ENCODE measurements at places on chromosomes 2 and 18. TPM values are rescaled to one million over a fixed set of nuclear protein-coding genes. Genes with fewer than 3 reads are reported as not detected.
A peak's percentile ranks its signal among the peaks of the same experiment; 100 is the strongest.

DNA sequence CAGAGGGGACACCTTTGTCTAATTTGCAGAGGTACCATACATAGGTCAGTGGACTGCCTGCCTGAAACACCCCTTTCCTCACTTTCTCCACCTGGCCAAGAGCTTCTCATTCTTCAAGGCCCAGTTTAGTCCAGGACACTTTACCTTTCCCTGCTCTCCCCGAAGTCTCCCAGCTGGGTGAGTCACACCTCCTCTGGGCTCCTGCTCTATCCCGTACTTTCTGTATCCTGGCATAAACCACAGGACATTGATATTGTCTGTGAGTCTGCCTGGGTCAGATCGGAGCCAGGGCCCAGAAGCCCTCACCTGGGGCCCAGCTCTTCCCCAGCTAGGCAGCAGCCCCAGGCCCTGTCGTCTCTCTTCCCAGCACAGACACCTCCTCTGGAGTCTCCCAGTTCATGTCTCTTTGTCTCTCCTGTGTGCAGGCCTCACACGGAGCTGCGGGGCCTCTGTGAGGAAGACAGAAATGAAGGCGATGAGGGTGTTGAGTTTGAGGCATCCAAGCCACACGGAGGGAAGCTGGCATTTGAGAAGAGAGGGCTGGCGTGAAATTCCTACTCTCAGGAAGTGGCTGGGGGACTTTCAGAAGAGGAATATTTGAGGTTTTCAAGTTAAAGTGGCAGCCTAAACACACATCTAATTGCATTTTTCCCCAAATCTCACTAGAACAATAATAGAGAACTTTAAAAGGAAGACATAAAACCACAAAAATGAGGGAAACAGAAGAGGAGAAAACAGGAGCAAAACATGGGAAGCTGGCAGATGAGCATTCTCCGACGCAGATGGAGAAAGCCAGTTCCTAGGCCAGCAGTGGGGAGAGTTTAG lies 79.6 kb upstream of the LAPTM4A start:
- no peak overlapping the region for H3K27ac ChIP-seq
- no peaks in the 10 kb centered on the region for H3K27me3 ChIP-seq
- H3K4me1 ChIP-seq, result no peaks in the 10 kb centered on the region
- no peak for DNase-seq
- no peaks in the 10 kb centered on the region for H3K36me3 ChIP-seq

- DNase-seq, result no peak
- H3K27ac ChIP-seq, result no peak overlapping the region
- H3K36me3 ChIP-seq, result no peaks in the 10 kb centered on the region
- no peak overlapping the region for H3K4me3 ChIP-seq
- no peaks in the 10 kb centered on the region for H3K4me1 ChIP-seq
Observed at GRCh38 chr18:7877609-7878008, 310.5 kb downstream of the PTPRM start.

DNA sequence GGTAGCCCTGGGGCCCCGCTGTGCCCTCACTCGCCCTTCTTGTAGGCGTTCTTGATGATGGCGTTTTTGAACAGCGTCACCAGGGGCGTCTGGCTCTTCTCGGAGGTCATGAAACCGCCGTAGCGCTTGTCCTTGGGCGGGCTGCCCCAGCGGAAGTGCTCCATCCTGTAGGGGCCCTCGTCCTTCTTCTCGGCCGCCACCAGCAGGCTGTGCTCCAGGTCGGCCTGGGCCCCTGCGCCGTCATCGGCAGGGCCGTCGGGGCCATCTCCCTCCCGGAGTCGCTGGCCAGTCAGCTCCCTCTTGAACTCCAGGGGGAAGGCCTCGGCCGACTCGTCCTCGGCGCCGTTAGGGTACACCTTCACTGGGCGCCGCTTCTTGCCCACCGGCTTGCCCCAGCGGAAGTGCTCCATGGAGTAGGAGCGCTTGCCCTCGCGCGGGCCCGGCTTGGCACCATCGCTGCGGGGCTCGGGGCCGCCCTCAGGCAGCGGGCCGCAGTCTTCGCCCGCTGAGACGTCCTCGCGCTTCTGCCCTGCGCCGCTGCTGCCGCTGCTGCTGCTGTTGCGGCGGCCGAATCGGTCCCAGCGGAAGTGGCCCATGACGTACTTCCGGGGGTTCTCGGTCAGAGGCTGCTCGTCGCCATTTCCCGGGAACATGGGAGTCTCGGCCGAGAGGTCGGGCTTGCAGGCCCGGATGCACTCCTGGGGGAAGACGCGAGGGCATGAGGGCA lies 7.2 kb downstream of the POMC start:
- no peak overlapping the region for H3K27ac ChIP-seq
- H3K36me3 ChIP-seq, result no peaks in the 10 kb centered on the region
- DNase-seq, result peak; percentile 68
- H3K4me1 ChIP-seq, result no peaks in the 10 kb centered on the region

- no peaks in the 10 kb centered on the region for H3K27me3 ChIP-seq
- H3K4me1 ChIP-seq, result no peaks in the 10 kb centered on the region
- no peaks in the 10 kb centered on the region for H3K36me3 ChIP-seq
- no peak overlapping the region for H3K27ac ChIP-seq
- H3K4me3 ChIP-seq, result no peak overlapping the region
Observed at GRCh38 chr18:13371689-13372418, 153.3 kb downstream of the LDLRAD4 start.

- H3K4me1 ChIP-seq, result no peaks in the 10 kb centered on the region
- H3K27me3 ChIP-seq, result no peaks in the 10 kb centered on the region
- no peak for DNase-seq
- H3K27ac ChIP-seq, result peak overlapping the region; percentile 40
- H3K4me3 ChIP-seq, result no peak overlapping the region
Observed at GRCh38 chr18:55988537-55988936, 400.5 kb upstream of the TCF4 start.

The GCG gene
- total RNA-seq, result 0.22 TPM

DNA sequence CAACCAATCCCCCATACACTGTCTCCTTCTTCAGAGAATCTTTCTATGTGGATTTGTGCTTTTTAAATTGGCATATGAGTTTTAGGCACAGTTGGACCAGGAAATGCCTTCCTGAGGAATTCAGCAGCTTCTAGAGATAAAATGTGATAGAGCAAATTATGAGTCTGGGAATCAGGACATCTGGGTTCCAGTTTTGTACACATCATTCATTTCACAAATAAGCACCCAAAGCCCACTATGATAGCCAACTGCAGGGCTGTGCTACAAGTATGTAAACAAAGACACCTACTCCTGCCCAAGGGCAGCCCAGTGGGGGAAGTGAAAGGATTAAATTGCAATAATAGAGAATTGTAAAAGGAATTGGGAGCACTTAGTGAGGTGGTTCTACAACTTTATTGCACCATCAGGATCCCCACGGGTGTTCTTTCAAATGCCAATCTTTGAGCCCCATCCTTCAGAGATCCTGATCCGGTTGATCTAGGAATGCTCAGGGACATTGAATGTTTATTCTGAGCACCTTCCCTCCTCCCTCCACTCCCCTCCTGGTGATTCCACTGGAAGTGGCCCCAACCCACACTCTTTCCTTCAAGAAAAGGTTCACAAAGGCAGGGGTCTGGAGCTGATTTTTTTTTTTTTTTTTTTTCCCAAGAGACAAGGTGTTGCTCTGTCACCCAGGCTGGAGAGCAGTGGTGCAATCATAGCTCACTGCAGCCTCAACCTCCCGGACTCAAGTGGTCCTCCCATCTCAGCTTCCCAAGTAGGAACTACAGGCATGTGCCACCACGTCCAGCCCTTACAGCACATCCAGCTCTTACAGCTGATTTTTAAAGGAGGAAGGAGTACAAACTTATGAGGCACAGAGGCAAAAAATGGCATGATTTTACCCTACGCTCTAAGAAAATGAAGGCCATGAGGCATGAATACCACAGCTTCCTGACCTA lies 11.1 kb upstream of the KCMF1 start:
- no peaks in the 10 kb centered on the region for H3K27me3 ChIP-seq
- no peak overlapping the region for H3K27ac ChIP-seq
- DNase-seq, result no peak
- no peaks in the 10 kb centered on the region for H3K4me1 ChIP-seq

- peaks cover 5% of the 10 kb centered on the region for H3K4me1 ChIP-seq
- no peak overlapping the region for H3K4me3 ChIP-seq
- H3K27ac ChIP-seq, result no peak overlapping the region
Observed at GRCh38 chr2:236969767-236970655, 115.7 kb upstream of the COPS8 start.

GRCh38 chr2:28824870-28825269 lies 14.2 kb downstream of the SPDYA start:
- no peaks in the 10 kb centered on the region for H3K4me1 ChIP-seq
- no peaks in the 10 kb centered on the region for H3K27me3 ChIP-seq
- no peaks in the 10 kb centered on the region for H3K36me3 ChIP-seq
- DNase-seq, result no peak

The CCBE1 gene
- 4.8 TPM for total RNA-seq

- H3K4me3 ChIP-seq, result peak within 1 kb of the TSS; percentile 83
- H3K27me3 ChIP-seq, result no peaks in the 10 kb centered on the region
- no peaks in the 10 kb centered on the region for H3K36me3 ChIP-seq
- DNase-seq, result peak; percentile 96
- peaks cover 24% of the 10 kb centered on the region for H3K4me1 ChIP-seq
Observed at GRCh38 chr18:63969942-63970808, at the start of gene SERPINB8. SERPINB8 (plus strand) TSS chr18:63970081; CDS start chr18:63978309, 8,228 bp downstream.

- no peak overlapping the region for H3K27ac ChIP-seq
- DNase-seq, result no peak
- H3K36me3 ChIP-seq, result no peaks in the 10 kb centered on the region
- no peaks in the 10 kb centered on the region for H3K27me3 ChIP-seq
- H3K4me1 ChIP-seq, result no peaks in the 10 kb centered on the region
Observed at GRCh38 chr2:9153643-9153980, 53.0 kb upstream of the ASAP2 start.

The CROCC2 gene
- total RNA-seq, result not detected

DNA sequence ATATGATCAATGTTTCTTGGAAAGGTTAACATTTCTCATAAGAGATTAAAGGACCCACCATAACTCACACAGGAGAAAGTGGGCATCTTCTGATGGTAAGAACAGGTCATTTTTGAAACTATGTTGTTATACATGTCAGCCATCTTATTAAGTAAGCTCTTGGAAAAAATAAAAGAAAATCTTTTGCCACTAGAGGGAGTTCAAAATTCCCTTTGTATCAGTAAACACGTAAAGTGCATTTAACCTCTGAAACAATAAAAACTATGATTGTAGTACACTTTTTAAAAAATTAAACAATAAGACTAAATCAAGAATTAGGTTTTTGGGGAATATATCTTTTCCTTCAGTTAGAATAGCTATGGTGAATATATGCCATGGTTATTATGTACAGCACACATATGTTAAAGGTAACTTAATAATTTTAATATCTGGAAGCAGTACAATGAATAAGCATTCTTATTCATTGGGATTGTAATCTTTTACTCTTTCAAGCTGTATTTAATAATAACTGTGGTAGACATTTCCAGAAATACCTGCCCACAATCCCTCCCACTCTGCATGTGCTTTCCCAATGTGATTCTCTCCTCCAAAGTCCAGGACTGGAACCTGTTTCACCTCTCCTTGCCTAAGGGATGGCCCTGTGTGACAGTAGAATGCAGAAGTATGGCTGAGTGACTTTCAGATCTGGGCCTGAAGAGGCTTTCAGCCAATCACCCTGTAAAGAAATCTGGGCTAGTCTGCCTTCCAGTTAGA lies 64.2 kb downstream of the RBMS1 start:
- DNase-seq, result no peak
- H3K4me1 ChIP-seq, result peaks cover 44% of the 10 kb centered on the region
- no peak overlapping the region for H3K4me3 ChIP-seq
- H3K27me3 ChIP-seq, result no peaks in the 10 kb centered on the region

- H3K27me3 ChIP-seq, result no peaks in the 10 kb centered on the region
- no peak for DNase-seq
- no peaks in the 10 kb centered on the region for H3K4me1 ChIP-seq
- H3K4me3 ChIP-seq, result no peak overlapping the region
- no peaks in the 10 kb centered on the region for H3K36me3 ChIP-seq
Observed at GRCh38 chr2:145029873-145030272, 510.0 kb upstream of the ZEB2 start.

The NPAS2 gene
- 17.9 TPM for total RNA-seq

GRCh38 chr2:24380820-24381219 lies 20.5 kb upstream of the ITSN2 start:
- H3K4me3 ChIP-seq, result no peak overlapping the region
- H3K27ac ChIP-seq, result peak overlapping the region; percentile 55
- no peaks in the 10 kb centered on the region for H3K27me3 ChIP-seq
- no peaks in the 10 kb centered on the region for H3K36me3 ChIP-seq
- H3K4me1 ChIP-seq, result peaks cover 7% of the 10 kb centered on the region

The NDUFV2 gene
- 130 TPM for total RNA-seq

The OSR1 gene
- 2.3 TPM for total RNA-seq

The KCNIP3 gene
- total RNA-seq, result 4.4 TPM

GRCh38 chr2:129689653-129690448 lies 289.6 kb upstream of the RAB6C start:
- H3K36me3 ChIP-seq, result no peaks in the 10 kb centered on the region
- H3K4me1 ChIP-seq, result no peaks in the 10 kb centered on the region
- H3K27me3 ChIP-seq, result no peaks in the 10 kb centered on the region
- no peak for DNase-seq

GRCh38 chr2:43135583-43135982 lies 90.8 kb downstream of the ZFP36L2 start:
- H3K4me1 ChIP-seq, result peaks cover 37% of the 10 kb centered on the region
- H3K36me3 ChIP-seq, result no peaks in the 10 kb centered on the region
- H3K4me3 ChIP-seq, result no peak overlapping the region
- no peaks in the 10 kb centered on the region for H3K27me3 ChIP-seq

DNA sequence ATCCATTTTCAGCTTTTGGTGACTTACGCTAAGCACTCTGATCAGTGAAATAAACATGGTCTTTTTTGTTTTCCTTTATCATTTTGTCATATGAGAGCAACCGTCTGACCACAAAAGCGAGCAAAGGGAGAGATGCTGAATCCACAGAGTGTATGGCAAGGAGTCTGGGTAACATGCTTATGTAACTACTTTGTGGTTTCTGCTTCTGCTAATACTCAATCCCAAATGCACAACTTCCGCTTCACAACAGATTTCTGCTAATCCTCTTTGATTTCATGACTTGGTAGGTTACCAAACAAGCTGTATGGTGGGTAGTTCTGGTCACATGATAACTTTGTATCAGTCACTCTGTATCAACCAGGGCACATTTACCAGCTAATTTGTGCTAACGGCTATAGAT lies 908.4 kb upstream of the CRIM1 start:
- no peaks in the 10 kb centered on the region for H3K4me1 ChIP-seq
- no peaks in the 10 kb centered on the region for H3K36me3 ChIP-seq
- no peak overlapping the region for H3K27ac ChIP-seq

The SNED1 gene
- total RNA-seq, result 23.8 TPM

GRCh38 chr2:3434654-3435053 lies 55.2 kb downstream of the TRAPPC12 start:
- no peak for DNase-seq
- H3K4me3 ChIP-seq, result no peak overlapping the region
- H3K27me3 ChIP-seq, result no peaks in the 10 kb centered on the region
- no peak overlapping the region for H3K27ac ChIP-seq
- peaks cover 19% of the 10 kb centered on the region for H3K36me3 ChIP-seq

The POTEI gene
- total RNA-seq, result not detected

GRCh38 chr2:179802051-179802882 lies 59.1 kb downstream of the ZNF385B start:
- no peak overlapping the region for H3K4me3 ChIP-seq
- H3K27me3 ChIP-seq, result no peaks in the 10 kb centered on the region
- H3K4me1 ChIP-seq, result no peaks in the 10 kb centered on the region
- H3K36me3 ChIP-seq, result no peaks in the 10 kb centered on the region
- no peak overlapping the region for H3K27ac ChIP-seq
- no peak for DNase-seq

The ESPNL gene
- total RNA-seq, result 5.9 TPM

GRCh38 chr2:216015722-216016464 lies 2.5 kb upstream of the MREG start:
- H3K27me3 ChIP-seq, result no peaks in the 10 kb centered on the region
- no peak overlapping the region for H3K27ac ChIP-seq
- no peak overlapping the region for H3K4me3 ChIP-seq
- H3K4me1 ChIP-seq, result no peaks in the 10 kb centered on the region
